Thoracic aorta (tissue), 2 donors: ENCODE measurements at places on chromosomes 3 and 15.

DNA sequence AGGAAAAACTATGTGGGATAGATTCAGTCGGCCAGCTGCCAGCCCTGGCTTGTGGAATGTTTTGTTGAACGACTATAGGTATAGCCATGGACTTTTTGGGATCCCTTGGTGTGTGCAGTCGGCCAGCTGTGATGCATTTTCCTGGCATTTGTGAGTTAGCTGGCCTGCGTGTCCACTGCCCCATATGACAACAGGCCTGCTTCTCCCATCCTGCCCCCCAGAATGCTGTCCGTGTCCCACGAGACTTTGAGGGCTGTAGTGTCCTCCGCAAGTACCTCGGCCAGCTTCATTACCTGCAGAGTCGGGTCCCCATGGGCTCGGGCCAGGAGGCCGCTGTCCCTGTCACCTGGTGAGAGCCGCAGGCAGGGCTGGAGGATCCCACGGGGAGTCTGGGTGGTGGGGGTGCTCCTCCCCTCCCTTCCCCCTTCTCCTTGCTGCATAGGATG, 23.6 kb downstream of the PTPN23 start:
- DNase-seq: no peak

DNA sequence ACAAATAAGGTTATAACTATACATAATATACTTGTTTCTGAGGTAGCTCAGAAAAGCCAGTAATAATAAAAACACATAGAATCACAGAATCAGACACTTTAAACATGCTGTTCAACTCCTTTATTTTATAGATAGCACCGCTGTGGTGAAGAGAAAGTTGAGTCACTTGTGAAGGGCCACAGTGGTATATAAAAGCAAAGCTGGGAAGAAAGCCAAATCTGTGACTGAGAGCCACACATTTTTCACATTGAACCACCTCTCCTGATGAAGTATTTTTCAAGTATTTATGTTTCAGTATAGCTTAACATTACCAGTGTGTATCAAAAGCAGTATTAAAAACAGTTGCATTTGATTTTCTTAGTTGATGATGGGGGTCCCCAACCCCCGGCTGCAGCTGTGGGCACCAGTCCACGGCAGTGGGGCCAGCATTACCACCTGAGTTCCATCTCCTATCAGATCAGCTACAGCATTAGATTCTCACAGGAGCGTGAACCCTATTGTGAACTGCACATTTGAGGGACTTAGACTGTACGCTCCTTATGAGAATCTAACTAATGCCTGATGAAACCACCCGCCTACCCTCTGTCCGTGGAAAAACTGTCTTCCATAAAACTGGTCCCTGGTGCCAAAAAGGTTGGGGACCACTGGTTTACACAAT, 46.2 kb downstream of the TBL1XR1 start:
- no peak for DNase-seq

- no peak for DNase-seq
Measured at GRCh38 chr3:125120379-125121122, 64.8 kb upstream of the HEG1 start.

- DNase-seq: no peak
Measured at GRCh38 chr3:23438657-23439056, 235.5 kb downstream of the UBE2E2 start.

DNA sequence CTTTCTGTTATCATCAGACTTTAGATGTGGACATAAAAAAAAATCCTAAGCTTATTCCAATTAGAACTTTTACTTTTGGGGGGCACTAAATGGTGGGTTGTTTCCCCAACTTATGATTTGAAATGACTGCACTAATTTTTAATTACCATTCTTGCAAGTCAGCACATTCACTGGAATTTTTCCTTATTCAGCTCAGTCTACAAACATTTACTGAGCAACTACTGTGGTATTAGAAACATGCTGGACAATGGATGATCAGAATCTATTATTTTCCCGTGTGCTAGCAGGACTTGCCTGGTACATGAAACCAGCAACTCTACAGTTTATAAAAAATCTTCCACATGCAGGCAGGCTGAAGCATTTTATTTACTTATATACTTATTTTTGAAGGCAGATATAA, 273.6 kb downstream of the FOXP1 start:
- no peak for DNase-seq

GRCh38 chr3:133439563-133439962, 39.7 kb downstream of the BFSP2 start:
- DNase-seq: no peak
